ENCODE measurements at places on chromosomes 2 and 18.

DNA sequence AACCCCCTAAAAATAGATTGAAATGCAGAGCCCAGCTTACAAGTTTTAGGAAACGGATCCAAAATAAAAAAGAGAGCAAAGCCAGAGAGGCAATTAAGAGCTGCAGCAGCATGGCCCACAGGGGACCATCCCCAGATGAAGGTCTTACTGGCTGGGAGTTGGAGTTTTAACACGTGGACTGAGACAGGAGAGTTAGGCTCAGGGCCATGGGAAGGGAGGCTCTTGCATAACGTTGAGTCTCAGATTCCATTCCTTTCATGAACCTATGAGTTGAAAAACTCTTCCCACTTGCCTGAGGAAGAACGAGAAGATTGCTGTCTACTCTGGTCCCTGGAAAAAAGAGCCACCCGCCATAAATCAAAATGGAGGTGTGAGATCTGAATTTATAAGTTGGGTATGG, 101.8 kb upstream of the NDUFV2 start:
- DNase-seq: no peak

DNA sequence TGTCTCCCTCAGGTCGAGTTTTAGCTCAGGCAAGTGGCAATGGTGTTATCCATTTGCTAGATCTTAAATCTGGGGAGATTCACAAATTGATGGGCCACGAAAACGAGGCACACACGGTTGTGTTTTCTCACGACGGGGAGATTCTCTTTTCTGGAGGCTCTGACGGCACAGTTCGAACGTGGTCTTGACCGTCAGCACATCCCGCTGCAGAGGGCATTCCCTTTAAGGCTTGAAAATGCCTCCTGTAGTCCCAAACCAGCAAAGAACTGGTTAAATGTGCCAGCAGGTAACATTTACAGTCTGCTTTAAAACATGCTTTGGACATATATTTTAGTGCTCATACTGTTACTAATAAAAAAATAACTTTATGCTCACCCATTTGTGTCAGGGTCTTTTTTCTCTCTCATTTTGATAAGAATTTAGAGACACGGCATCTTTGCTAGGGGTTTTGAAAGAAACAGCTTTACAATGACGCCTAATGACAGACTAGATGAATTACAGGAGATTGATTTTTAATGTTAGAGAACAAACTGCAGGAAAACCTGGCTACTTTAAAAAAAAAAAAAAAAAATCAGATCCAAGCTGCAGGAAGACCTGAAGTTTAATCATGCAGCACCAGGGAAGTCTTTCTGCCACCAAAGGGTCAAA, 602 bp upstream of the VWC2L start:
- no peak for DNase-seq

DNA sequence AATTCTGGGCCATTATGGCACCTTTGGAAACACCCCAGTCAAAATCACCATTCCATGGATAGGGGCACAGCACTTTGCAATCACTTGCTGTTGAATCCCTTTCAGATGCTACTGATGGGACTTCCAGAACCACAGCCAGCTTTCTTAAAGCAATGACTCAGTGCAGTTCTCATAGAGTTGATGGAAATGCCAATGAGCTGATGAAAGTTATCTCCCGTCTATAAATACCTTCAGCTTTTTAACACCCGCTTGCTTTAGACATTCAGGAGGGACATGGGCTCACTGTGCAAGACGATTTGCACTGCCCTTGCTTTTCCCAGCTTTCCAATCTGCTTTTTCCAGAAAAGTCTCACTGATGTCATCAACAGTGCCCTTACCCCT, 66.7 kb upstream of the RPL31 start:
- no peak for DNase-seq

DNA sequence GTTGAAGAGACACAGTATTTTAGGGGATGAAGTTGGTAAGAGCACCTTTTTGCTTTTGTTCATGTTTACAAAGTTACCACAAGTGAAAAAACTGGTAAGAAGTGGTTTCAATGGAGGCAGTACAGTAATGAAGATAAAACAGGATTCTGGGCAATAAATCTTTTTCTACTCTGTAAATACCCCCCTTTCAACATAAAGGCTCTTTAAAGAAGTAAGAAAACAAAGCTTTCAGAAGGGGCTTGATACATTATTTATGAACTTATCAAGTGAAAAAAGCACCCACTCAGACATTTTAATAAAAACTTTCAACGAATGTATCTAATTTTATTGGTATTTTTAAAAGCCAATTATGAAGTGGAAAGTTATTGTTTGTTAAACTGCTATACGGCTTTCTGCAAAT, 522.9 kb downstream of the ZEB2 start:
- no peak for DNase-seq

- DNase-seq: no peak
Measured at GRCh38 chr2:137675584-137676327, 288.5 kb upstream of the HNMT start.

- DNase-seq: no peak
Measured at GRCh38 chr2:173656086-173656485, 301.4 kb downstream of the CDCA7 start.

GRCh38 chr2:224126003-224126402, 86.9 kb upstream of the SERPINE2 start:
- no peak for DNase-seq

All from T-helper 17 cell (primary cell).